Activated naive CD4-positive, alpha-beta T cell treated with anti-CD3 and anti-CD28 coated beads, Interleukin-2, amount 10 ng/mL, durations not matched to agents 7 days and 5 days (primary cell): ENCODE measurements at places on chromosomes 5 and 9.

- DNase-seq = no peak
Observed at GRCh38 chr5:78573318-78573717, 75.3 kb downstream of the LHFPL2 start.

- no peak for DNase-seq
Observed at GRCh38 chr9:130894546-130894945, 2.1 kb downstream of the QRFP start.

DNA sequence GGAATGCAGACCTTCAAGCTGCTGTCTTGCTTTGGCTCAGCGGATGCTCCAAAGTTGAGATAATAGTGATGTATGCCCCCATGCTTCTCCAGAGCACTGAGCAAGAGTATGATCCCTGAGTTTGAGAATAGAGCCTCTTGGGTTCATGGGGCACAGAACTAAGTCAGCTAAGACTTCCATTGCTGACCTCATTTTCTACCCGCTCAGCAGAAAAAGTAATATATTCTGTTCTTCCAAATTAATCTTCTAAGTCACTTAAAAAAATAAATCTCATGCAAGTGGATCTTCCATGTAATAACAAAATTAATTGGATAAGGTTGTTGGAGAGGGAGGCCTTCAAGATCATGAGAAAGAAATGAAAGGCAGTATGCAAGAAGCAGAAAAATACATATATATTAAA is 483.9 kb downstream of the DNAH5 start:
- no peak for DNase-seq

GRCh38 chr5:96538808-96539250 is 105.8 kb upstream of the PCSK1 start:
- no peak for DNase-seq

- DNase-seq = no peak
Observed at GRCh38 chr9:17927616-17928015, 348.8 kb downstream of the SH3GL2 start.

DNA sequence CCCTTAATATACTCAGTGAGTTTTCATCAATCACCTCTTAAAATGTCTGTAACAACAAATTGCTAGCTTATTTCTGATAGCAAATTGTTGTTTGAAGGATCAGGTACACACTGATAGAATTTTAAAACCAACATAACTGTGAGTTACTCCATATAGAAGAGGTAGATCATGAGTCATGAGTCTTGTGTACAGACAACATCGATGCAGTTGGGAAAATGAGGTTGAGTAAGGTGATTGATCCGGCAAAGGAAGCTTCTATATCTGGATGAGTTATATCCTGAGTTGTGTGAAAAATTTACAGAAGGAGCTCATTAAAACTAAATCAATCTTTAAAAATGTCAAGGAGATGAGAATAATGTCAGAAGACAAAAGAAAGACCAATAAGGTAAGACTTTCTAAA is 604.6 kb upstream of the RGMB start:
- DNase-seq = no peak

DNA sequence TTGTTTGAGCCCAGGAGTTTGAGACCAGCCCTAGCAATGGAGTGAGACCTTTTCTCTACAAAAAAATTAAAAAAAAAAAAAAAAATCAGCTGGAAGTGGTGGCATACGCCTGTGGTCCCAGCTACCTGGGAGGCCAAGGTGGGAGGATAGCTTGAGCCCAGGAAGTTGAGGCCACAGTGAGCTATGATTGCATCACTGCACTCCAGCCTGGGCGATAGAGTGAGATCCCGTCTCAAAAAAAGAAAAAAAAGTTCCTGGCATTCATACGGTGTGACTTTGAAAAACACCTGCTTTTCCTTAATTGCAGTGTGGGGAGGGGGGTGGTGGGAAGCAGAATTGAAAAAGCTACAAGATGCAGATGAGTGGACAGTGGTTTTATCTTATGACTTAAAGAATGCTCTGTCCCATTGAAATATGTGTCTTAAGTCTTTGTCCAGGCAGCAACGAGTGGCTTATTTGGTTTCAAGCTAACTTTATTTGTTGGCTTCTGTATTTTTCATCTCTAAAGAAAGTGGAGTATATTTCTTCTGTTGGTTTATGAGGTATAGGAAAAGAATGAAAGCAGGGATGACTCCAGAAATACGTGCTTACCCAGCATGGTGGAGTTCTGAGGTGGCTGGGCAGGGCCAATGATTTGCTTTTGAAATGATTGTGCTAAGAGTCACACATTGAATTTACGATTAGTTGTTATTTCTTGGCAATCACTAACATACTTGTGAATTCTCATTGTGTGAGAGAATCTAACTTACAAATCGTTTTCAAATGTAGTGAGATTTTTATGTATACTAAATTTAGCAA is 27.8 kb downstream of the ROPN1L start:
- DNase-seq = no peak

DNA sequence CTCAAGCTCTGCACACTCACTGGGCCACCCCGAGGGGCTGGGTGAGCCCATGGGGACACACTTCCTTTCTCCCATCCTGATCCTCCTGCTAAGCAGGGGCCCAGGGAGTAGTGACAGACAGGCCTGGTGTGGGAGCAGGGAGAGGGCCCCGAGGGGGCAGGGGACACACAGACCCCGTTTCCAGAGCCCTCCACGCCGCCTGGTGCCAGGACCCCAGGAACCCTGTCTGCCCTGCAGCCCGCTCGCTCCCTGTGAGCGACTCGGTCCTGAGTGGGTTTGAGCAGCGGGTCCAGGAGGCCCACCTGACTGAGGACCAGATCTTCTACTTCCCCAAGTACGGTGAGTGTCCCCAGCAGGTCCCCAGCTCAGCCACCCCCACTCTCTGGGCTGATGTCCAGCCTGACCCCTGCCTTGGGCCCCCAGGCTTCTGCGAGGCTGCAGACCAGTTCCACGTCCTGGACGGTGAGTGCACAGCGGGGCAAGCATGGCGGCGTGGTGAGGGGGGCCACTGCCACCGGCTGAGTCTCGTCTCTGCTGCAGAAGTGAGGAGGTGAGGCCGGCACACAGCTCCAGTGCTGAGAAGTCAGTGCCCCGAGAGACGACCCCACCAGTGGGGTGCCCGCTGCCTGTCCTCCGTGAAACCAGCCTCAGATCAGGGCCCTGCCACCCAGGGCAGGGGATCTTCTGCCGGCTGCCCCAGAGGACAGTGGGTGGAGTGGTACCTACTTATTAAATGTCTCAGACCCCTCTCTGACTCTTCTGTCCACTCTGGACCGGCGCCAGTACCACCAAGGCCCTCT is 1.4 kb downstream of the C8G start:
- DNase-seq = no peak

GRCh38 chr5:73268826-73269225 is 95.8 kb downstream of the TMEM174 start:
- DNase-seq = no peak

DNA sequence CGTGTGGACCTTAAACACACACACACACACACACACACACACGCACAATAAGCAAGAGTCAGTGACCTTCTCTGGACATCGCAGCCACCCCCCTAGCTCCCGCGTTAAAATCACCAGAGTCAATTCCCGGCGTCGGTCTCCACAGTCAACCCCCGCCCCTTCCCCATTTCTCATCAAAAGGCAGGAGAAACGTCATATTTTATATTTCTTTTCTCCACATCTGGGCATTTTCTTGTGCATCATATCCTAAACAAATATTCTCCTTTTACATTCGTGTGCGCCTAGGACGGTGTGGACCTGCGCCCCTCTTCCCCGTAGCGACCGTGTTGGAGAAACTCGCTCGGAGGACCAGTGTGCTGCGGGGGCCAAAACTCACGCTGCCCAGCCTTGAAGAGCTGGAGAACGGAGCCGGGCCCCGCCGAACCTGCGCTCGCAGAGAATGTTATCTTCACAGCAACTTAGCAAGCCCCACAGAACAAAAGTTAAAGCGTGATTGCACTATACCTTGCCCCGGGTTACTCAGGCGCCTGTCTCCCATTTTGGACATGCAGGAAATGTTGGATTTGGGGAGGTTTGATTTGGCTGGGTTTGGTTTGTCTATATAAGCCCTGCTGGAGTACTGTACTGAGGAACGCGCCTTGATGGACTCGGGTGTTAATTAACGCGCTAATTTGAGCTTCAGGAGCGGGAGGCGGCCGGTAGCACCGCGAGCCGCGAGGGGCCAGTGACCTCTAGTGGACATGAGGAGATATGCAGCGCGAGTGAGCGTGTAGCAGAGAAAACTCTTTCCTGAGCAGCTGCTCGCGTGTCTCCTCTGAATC is 192.4 kb downstream of the MEF2C start:
- DNase-seq = peak; percentile 75

DNA sequence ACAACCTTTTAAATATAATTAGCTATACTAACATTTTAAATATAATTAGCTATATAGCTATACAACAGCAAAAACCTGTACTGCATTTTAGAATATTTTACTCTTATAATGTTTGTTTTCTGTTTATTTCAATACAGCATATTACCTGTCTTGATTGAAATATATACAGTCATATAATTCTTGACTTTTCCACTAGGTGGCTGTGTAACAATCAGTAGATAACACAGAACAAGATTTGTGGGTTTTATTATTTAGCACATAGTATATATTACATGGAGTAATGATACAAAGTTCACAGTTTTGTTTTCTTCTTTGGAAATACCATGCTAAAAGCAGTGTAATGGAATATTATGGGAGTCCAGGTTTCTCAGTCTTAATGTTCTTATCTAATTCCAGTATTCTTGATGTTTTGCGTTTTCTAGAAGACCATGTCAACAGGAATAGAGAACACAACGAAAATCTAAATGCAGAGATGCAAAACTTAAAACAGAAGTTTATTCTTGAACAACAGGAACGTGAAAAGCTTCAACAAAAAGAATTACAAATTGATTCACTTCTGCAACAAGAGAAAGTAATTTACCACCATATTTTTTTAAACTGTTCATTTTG is 13.3 kb downstream of the HMMR start:
- DNase-seq = no peak

GRCh38 chr9:93681269-93682154 is 105.1 kb downstream of the PHF2 start:
- no peak for DNase-seq

GRCh38 chr9:114317665-114318357 is 5.1 kb upstream of the ORM1 start:
- no peak for DNase-seq

- DNase-seq = no peak
Observed at GRCh38 chr5:74250304-74251102, 390.0 kb downstream of the ENC1 start.

DNA sequence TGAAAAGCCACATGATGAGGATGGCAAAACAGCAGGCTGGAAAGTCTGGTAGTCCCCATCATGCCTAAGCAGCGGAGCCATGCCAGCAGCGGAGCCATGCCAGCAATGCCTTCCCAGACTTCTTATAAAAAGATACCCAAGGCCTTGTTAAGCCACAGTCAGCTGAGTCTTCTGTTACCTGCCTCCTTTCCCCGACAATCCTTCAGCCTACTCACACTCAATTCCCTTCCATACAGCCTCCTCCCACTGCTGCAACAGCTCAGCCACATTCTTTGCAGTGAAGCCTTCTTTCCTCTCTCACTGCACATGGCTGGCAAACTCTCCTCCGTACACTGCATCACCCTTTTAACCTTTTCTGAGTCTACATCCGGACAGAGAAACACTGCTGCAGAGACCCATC is 114.9 kb downstream of the AUH start:
- no peak for DNase-seq

GRCh38 chr9:135049460-135049859 is 38.0 kb upstream of the OLFM1 start:
- DNase-seq = no peak
